Transverse colon (tissue), 4 donors: ENCODE measurements at places on chromosomes 4 and X. TPM values are rescaled to one million over a fixed set of nuclear protein-coding genes. Genes with fewer than 3 reads are reported as not detected.

- DNase-seq = no peak
These were observed 9.8 kb upstream of the ACOT9 start for GRCh38 chrX:23752740-23753415.

DNA sequence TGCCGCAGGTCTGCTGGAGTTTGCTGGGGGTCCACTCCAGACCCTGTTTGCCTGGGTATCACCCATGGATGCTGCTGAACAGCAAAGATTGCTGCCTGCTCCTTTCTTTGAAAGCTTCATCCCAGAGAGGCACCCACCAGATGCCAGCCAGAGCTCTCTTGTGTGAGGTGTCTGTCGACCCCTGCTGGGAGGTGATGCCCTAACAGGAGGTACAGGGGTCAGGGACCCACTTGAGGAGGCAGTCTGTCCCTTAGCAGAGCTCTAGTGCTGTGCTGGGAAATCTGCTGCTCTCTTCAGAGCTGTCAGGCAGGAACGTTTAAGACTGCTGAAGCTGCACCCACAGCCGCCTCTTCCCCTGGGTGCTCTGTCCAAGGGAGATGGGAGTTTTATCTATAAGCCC, 162.7 kb downstream of the NAF1 start:
- DNase-seq = no peak

ITM2A gene
- total RNA-seq = 27.7 TPM

DNA sequence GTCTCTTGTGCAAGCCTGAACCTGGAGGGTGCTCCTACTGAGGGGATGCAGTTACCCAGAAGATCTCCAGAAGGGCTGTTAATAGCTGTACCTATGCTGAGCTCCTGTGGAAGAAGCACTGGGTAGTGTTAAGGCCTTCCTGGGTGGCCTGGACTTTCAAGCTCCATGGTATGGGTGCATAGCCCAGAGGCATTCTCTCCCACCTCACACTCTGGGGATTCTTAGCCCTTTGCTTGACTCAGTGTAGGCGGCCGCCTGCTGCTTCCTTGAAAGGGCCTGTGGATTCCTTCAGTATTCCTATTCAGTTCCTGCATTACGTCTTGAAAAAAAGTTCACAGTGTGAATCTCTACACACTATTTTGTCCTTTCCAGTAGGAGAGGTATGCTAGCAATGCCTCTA, 235.7 kb upstream of the MAGEB16 start:
- no peak for DNase-seq

- DNase-seq = no peak
These were observed 793 bp downstream of the GRIA3 start for GRCh38 chrX:123184866-123185276.

SUPT20HL1 gene
- not detected for total RNA-seq

DNA sequence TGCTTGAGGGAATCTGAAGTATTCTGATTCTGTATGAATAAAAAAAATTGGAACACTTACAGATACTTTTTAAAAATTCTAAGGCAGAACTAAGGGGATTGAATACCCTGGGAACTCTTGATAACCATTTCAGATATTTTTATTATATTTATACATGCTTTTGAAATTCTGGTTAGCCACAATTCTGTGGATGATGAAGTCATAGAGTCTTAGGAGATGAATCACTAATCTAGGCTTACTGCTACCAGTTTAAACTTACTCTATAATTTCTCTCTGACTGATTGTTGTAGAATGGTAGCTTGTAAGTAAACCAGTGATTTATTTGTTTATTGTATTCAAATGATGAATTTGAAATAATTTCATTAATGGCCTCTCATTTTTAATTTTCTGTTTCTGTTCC, 11.4 kb upstream of the SLAIN2 start:
- DNase-seq = no peak

GC gene
- total RNA-seq = not detected

ADH7 gene
- not detected for total RNA-seq

ARSJ gene
- 5.2 TPM for total RNA-seq

- no peak for DNase-seq
These were observed 644.9 kb downstream of the TECRL start for GRCh38 chr4:63764400-63764799.

DNA sequence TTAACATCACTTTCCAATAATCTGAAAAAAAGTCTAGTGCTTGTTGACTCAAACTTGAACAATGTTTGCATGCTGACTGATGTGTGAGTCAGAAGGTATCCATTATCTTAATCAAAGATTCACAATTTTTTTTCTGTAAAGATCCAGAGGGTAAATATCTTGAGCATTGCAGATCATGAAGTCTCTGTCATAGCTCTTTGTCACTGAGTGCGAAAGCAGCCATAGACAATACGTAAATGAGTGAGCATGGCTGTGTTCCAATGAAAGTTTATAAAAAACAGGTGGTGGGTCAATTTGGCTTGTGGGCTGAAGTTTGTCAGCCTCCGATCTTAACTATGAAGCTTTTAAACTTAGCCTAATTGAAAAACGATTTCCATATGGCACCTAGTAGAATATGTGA, 37.7 kb downstream of the NHS start:
- DNase-seq = no peak

GRCh38 chr4:83150653-83151330, 36.3 kb upstream of the PLAC8 start:
- DNase-seq = no peak

DNA sequence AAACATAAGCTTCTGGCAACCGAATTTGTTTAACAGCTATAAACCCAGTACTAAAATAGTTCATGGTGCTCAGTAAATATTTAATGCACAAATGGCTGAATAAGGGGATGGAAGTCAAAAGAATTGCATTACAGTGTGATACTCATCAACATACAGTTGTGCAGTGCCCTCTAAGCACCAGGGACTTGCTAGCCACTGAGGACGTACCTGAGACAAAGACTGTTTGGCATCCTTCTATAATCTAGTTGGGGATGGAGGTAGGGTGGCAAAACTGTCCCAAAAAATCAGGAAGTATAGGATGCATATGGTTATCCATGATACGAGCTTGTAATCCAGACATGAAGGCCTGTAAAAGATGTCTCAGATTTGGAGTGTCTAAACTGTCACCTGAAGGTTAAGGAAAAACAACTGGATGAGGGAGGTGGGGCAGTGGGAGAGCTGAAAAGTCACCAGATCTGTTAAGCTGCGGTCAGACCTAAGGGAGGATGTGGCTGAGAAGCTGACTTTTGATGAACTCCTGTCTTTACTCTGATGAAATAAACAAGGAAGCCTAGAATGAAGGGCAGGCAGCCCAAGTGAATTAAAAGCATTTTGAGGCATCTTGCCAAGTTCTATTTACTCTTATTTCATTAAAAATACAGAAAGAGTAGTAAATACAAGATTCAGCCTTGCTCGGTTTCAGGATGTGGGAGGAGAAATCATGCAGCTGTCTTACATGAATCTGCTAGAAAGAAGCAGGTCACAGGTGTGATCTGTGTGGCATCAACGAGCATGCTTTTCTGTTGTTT, 12.0 kb upstream of the CD38 start:
- DNase-seq = peak; percentile 28

DNA sequence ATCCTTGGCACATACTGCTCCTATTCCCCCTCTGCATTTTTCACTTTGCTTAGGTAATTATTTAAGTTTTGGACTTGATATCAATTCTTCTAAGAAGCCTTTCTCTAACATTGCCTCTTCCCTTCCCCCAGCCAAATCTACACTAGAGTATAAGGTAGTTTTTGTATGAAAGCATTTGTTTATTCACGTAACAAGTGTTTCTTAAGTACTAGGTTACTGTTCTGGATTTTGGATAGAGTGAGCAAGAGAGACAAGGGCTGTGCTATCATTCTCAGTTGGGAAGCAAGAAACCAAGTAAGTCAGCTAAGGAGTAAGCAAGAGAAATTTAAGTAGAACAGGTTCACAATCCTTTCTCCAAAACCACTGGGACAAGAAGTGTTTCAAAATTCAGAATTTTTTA, 55.9 kb upstream of the HHIP start:
- DNase-seq = no peak

DNA sequence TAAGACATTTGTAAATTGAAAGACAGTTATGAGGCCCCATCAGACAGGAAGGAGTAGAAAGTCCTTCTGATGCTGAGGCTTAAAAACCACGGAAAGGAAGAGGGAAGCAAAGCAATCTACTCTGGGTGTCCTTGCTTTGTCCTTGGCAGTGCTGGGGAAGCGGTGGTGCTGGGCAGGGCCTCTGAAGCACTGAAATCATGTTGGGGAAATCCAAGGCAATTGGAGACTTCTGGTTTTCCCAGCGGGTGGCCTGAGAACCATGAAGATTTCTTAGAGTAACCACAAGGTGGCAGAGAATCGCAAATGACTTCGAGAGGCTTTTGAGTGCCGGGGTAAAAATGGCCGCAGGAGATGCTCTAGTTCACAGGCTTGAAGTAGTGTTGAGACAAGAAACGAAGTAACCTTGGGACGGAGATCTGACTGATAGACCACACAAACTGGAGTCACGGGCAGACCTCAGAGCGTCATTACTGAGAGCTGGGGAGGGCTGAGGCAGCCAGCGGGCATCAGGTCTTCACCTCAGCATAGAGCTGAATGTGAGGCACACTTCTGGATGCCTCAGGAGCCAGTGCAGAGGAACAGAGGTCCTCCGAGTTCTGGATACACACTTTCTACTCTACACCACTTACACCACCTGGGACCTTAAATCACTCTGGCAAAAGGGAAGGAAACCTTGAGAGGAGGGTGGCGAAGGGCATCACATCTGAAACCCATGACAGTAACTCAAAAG, 130.7 kb upstream of the GPRIN3 start:
- DNase-seq = peak; percentile 30

TAB3 gene
- 34.0 TPM for total RNA-seq
